ENCODE measurements at places on chromosomes 7 and 10. TPM values are rescaled to one million over a fixed set of nuclear protein-coding genes. Genes with fewer than 3 reads are reported as not detected.

GRCh38 chr7:85186521-85187241 lies at the start of gene SEMA3D:
Gene SEMA3D, minus strand, starts transcription at chr7:85187056. Its CDS starts 65,165 bp downstream, at chr7:85121891.
- DNase-seq, result peak; percentile 84

- DNase-seq, result no peak
These were observed 715.7 kb downstream of the GRID1 start for GRCh38 chr10:85650791-85651496.

- no peak for DNase-seq
These were observed 134.6 kb upstream of the TRIM24 start for GRCh38 chr7:138325434-138325833.

DNA sequence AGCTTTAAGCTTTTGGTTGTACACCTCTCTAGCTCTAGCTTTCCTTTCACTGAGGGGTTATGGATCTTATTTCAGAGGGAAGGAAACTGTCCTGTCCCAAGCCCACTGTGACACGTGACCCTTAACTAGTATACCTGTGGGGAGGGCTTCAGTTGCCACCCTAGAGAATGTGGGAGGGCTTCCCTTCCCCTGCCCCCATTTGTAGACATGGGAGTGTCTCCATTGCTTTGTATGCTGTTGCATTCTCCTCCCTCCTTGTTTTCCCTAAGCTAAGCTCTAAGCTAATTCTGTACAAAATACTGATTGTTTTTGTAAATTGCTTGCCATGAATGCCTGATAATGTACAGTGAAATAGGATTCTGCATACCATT lies 11.2 kb downstream of the LUC7L2 start:
- no peak for DNase-seq

- DNase-seq, result no peak
These were observed 101.1 kb upstream of the TARP start for GRCh38 chr7:38374507-38374906.

- DNase-seq, result no peak
These were observed 20.6 kb downstream of the SMKR1 start for GRCh38 chr7:129522971-129523340.

Gene CPA2
- total RNA-seq, result 0.17 TPM
